ENCODE measurements at places on chromosomes 6 and 20.

GRCh38 chr20:46267108-46268105 lies 40.9 kb downstream of the CDH22 start:
- no peak for DNase-seq

DNA sequence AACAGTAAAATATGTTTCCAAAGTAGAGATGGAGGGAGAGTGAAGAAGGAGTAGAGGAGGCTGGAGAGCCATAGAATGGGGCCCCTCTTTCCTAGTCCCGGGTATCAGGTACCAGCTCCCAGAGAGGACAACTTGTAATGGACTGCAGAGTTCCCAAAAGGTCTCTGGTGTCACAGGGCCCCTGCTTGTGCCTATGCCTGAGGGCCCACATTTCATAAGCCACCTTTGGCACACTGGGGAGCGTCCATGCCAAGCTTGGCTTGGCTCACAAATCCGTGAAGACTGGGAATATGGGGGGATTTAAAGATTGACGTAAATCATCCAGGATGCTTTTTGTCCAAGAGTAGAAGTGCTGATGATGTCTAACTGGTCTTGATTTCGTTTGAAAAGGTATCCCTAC lies 16.4 kb upstream of the SLC22A3 start:
- DNase-seq = no peak

- DNase-seq = no peak
Observed at GRCh38 chr20:16098890-16099639, 474.2 kb downstream of the KIF16B start.

GRCh38 chr6:169918239-169918953 lies 167.0 kb downstream of the ERMARD start:
- no peak for DNase-seq

DNA sequence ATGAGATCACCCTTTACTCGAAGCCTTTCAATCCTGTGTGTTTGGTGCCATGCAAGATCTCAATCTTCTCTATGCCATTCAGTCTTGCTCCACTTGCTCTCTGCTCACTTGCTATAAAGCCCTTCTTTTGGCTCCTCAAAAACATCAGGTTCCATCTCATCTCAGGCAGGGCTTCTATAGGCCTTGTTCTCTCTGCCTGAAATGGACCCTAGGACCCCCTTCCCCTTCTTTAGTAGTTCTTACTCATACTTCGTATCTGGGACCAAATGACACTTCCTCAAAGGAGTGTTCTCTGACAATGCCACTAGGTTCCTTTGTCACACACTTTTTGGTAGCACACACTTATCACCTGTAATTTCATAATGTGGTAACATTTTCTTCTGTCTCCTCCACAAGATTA lies 116.7 kb upstream of the FAM184A start:
- DNase-seq = no peak

- no peak for DNase-seq
Observed at GRCh38 chr6:4970739-4971395, 33.0 kb downstream of the RPP40 start.

DNA sequence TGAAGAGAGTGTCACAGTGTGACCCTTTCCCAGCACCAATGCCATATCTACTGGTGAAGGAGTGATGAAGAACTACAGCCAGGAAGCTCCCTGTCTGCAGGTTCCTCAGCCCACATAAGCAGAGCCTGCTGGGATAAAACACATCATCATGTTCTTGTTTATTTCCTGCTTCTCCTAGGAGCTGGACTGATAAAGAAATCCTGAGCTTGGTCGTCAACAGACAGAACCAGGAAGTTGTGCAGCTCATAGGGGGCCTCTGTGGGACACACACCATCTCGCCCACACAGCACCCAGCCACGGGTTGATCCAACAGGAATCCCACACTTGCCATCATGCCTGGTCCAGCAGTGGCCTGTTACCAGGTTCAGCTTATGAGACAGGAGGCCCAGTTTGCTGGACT lies 2.8 kb upstream of the CSTL1 start:
- DNase-seq = no peak

GRCh38 chr20:41692479-41693135 lies 74.4 kb upstream of the CHD6 start:
- DNase-seq = no peak

DNA sequence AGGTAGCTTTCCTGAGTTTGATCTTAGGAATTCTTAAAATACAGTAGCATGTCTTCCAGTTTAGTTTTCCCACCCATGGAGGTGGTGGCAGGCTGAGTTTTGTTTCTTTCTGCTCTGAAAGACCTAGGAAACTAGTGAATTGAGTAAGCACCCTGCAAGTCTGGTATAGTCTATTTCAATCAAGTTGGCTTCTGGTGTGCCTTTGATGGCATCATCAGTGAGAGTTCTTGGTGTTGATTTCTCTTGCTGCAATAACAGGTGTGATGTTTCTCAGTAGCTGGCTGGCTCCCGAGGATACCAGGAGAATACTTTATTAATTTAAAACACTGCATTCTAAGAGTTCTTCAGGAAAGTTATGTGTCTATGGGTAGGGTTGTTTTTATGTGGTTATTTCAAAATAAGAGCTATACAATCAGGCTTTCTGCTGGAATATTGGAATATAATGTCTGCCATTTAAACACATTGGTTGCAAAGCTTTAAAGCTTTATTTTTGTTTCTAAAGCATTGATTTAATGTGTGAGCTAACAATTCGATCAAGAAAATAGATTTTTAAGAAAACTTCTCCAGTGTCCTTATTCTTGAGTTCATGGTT lies 19.0 kb downstream of the VAPB start:
- no peak for DNase-seq

DNA sequence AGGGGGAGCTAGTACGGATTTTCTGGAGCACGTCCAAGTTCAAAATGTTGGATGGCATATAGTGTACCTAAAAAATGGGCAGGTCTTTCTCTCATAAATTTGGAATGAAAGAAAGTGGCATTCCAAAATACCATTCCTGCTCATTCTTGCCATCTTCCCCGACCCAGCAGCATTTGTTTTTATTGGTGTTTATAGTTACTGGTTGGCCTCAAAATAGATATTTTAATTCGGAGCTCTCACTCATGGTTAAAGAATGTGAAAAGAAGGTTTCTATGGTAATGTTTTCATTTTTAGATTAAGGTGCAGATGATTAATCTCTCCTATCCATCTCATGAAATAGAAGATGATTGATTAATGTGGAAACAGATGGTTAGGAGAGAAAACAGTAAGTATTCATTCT lies 204.5 kb downstream of the HIVEP2 start:
- DNase-seq = no peak

DNA sequence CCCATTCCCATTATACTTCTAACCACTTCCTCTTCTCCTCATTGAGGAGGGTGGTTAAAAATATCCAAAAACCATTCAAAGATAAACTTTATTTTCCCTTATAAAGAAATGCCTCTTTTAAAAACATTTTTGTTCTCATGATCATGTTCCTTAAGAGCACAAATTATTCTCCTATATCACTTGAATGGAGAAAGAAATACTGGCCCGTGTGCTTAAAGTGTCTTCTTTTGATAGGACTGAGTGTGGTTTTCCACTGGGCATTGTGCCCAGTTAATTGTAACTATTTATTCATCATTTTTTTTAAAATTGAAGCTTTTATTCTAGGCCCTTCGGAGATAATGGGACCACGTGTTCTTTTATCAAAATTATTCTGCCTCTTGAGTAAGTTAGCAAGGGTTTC lies 871.5 kb downstream of the QKI start:
- no peak for DNase-seq

DNA sequence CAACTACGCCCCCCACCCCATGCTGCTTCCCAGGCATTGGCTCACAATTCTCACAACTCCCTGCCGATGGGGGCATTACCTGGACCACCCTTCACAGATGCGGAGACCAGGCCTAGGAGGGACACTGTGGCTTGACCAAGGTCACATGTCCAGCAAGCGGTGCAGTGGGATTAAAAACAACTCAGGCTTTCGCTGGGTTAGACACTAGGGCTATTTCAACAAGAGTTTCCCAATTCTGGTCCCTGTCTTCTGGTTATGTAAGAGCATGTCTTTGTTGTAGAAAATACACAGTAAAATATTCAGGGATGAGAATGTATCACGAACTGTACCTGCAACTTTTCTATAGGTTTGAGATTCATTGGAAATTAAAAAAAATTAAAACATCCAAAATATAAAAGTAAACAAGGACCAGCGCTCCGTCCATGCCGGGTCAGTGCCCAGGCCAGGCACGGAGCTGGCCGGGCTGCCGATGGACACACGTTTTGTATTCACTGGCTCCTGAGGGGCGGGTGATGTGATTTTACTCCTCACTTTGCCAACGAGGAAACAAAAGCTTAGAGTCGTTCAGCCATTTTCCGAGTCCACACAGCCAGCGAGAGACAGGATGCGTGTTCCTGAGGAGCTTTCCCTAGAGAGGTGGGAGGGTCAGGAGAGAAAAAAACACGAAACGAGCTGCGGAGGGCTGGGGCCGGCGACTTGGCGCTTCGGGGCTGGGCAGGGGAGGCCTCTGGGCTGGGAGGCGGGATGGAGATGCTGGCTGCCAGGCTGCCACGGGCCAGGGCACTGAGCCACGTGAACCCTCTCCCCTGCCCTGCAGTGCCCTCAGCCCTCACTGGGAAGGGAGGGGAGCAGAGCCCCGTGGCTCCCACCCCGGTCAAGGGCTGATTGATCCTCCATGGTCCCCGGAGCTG lies 17.1 kb upstream of the VSTM2L start:
- DNase-seq = no peak

- DNase-seq = no peak
Observed at GRCh38 chr6:111503194-111503593, 20.2 kb upstream of the REV3L start.

DNA sequence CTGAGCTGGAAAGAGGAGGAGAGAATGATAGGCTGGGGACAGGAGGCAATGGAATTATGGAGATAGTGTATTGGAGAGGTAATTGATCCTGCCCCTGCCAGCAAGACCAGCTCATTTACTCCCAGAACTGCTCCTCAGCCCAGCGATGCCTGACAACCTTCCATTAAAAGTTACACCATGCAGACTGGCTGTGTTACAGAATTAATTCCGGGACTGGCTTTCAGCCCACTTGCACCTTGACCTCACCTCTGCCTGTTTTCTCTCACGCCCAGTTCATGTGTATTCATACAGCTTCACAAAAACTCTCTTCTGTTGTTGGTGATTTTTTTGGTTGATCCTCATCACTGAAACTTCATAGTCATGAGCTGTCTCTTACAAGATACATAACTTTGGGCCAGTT lies 207.3 kb downstream of the PLCB1 start:
- no peak for DNase-seq

DNA sequence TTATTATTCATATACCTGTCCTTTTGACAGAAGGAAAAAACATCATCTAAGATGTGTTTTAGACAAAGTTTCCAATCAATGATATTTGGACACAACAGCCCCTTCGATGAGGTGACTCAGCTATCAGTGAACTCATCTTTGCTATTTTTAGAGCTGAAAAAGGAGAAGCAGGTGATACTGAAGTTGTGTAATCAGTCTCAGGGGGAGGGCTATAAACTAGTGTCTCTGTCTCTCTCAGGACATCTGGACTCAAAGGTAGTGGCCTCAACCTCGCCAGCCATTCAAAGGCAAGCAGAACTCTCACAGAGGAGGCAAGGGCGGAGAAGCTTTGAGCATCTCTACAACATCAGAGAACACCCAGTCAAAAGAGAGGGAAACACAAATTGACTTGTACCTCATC lies 135.4 kb downstream of the BFSP1 start:
- DNase-seq = no peak

- DNase-seq = no peak
Observed at GRCh38 chr6:85594197-85594930, 706 bp upstream of the SNX14 start.

- DNase-seq = no peak
Observed at GRCh38 chr20:34715384-34715783, 11.2 kb downstream of the TP53INP2 start.

GRCh38 chr6:90885611-90886056 lies 298.8 kb upstream of the MAP3K7 start:
- no peak for DNase-seq

GRCh38 chr6:99011151-99011550 lies 63.4 kb upstream of the FBXL4 start:
- no peak for DNase-seq

DNA sequence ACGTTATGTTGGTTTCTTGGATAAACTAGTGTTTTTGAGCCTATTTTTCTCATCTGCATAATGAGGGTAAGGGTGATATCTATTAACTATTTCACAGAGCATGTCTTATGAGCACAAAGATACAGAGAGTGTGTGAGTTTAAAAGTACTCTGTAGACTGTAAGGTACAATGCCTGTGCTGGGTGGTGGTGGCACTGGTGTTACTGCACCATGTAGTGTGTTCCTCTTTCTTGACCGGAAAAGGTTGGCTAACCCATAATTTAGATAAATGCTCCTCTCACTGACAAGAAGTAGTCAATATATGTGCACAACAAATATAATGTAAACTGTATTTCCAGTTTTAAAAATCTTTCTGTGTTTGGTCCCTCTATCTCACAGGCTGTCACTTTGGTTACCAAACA lies 116.2 kb upstream of the MMS22L start:
- DNase-seq = no peak

DNA sequence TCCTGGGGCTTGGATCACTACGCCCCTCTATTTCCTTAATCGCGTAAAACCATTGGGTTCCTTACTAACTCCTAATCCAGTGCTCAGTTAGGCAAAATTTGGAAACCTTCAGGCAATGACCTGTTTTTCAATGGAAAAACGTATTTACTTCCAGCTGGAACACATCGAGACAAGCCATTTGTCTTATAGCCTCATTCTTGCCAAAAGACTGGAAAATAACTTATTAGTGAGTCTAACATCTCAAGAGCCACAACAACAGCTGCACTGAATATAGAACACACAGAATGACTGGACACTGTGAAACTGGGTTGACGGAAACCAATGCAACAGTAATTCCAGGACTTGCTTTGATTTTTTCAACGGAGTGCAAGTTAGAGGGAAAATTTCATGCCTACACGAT lies 125.2 kb upstream of the MAP3K7 start:
- no peak for DNase-seq

- no peak for DNase-seq
Observed at GRCh38 chr6:116229287-116229913, 24.5 kb downstream of the TSPYL4 start.

GRCh38 chr20:60480950-60481742 lies 522.9 kb downstream of the CDH26 start:
- DNase-seq = no peak

GRCh38 chr20:6660441-6660840 lies 107.0 kb upstream of the BMP2 start:
- no peak for DNase-seq

GRCh38 chr6:17712576-17712975 lies 5.9 kb upstream of the NUP153 start:
- DNase-seq = no peak

DNA sequence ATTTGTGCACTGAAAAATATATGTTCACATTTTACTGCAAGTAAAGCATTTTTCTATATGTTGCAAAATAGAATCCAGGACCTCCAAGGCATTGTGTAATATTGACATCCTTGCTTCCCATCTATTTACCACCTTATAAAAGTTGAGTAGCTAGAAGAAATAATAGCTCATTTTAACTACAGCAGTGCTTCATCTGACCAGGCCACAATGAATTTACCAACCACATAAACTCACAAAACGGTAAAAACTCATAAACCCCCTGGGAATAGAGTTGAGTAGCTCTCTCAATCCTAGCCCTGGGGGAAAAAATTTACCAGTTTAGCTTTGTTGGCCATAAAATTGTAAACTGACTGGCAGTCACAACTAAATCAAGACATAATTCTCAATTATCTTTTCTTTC lies 3.9 kb downstream of the ATXN1 start:
- DNase-seq = no peak

Data from GF-D8 (cell line).